Hepatocyte (in vitro differentiated cells): ENCODE measurements at places on chromosomes 5 and 9. TPM values are rescaled to one million over a fixed set of nuclear protein-coding genes. Genes with fewer than 3 reads are reported as not detected.

The NDUFS6 gene
- polyA plus RNA-seq = 103 and 108 TPM in 2 replicates

The AGXT2 gene
- polyA plus RNA-seq = 5.9 and 10.6 TPM in 2 replicates

The PIP5KL1 gene
- polyA plus RNA-seq = 1.4 and 2.5 TPM in 2 replicates

The HEMGN gene
- polyA plus RNA-seq = not detected in 2 replicates

The SPATA31A3 gene
- not detected in 2 replicates for polyA plus RNA-seq

The IL4 gene
- polyA plus RNA-seq = not detected in 2 replicates

The CNTLN gene
- 3.6 and 5.0 TPM in 2 replicates for polyA plus RNA-seq
